Glutamatergic neuron (in vitro differentiated cells): ENCODE measurements at places on chromosomes 13 and 19. TPM values are rescaled to one million over a fixed set of nuclear protein-coding genes. Genes with fewer than 3 reads are reported as not detected.

Gene COX6B2
- total RNA-seq, result 2.8 TPM

Gene PTGER1
- 2.0 TPM for total RNA-seq

Gene BORCS8
- 20.5 TPM for total RNA-seq

Gene FGF22
- 1.5 TPM for total RNA-seq

Gene CGB8
- not detected for total RNA-seq

Gene OR7C1
- not detected for total RNA-seq

Gene FCER2
- not detected for total RNA-seq

Gene COX7A1
- total RNA-seq, result 62.3 TPM

Gene ZNF121
- total RNA-seq, result 50.0 TPM

Gene AMH
- 11.0 TPM for total RNA-seq
